Activated CD4-positive, alpha-beta T cell treated with anti-CD3 and anti-CD28 coated beads, Interleukin-2, amount 50 U/mL, for 48 hours (primary cell): ENCODE measurements at places on chromosomes 1 and 21.

DNA sequence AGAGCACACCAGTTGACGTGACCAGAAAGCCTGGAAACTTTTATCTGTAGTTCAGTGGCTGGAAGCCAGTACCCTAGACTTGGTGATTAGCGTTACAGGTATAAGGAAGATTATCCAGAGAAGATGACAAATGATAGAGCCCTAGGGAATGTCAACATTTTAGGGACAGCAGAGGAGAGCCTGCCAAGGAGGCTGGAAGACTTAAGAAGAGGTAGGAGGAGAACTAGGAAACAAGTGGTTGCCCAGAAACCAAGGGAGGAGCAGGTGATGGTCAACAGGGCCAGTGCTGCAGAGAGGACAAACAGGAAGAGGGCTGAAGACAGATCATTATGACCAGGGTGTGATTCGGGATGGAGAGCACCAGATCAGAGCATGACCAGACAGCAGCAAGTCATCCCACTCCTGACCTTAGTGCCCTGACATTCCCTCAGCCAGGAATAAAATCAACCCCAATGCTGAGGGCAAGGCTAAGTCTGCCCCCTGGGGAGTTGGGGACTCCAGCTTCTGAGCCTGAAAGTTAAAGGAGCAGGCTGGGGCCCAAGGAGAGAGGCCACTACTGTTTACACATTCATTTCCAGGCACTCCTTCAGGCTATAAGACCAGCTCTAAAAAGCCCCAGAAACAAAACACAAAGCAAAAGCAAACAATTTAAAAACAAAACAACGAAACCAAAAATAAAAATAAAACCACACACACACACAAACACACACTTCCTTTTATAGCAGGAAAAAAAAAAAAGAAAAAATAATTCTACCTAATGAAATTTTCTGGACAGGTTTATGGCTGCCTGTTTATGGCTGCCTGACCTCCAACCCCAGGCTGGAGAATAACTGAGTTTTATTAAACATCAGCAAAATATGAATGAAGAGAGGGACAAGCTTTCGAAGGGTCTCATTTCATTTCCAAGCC, 48.6 kb upstream of the LRRC52 start:
- DNase-seq = no peak

GRCh38 chr1:77632216-77632615, 50.2 kb downstream of the ZZZ3 start:
- no peak for DNase-seq

DNA sequence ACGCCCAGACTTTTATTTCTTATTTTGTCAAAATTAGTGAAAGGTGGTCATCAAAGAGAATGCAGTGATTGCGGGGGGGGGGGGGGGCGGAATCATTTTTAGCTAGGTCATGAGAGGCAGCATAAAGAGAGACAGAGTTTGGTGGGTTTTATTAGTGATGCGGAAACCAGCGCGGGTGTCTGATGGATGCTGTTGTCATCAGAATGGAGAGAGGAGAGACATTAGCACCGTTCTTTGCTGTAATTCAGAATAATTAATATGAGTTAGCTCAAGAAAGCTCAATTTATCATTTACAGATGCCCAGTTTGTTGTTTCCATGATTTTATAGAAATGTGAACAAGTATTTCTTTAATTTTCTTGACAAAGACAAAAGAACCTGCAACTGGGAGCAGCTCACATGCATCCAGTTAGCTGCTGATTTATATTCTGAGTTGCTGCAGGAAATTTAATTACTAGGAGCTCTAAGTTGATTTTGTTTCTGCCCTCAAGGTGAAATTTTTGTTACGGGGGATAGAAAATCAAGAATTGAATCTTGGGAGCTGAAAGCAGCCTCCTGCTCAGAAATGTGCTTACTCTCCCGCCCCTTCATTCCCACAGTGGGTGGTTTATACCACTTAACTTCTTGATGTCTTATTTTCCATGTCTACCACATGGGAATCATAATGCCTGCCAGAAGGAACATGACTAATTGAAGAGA, 133.4 kb upstream of the MAP1LC3C start:
- no peak for DNase-seq

- DNase-seq = no peak
These were observed 96.2 kb downstream of the LAMC2 start for GRCh38 chr1:183282101-183282855.

- DNase-seq = no peak
These were observed 1.2 kb upstream of the HSPB7 start for GRCh38 chr1:16018749-16019643.

- no peak for DNase-seq
These were observed 20.6 kb upstream of the KIF26B start for GRCh38 chr1:245133995-245134715.

DNA sequence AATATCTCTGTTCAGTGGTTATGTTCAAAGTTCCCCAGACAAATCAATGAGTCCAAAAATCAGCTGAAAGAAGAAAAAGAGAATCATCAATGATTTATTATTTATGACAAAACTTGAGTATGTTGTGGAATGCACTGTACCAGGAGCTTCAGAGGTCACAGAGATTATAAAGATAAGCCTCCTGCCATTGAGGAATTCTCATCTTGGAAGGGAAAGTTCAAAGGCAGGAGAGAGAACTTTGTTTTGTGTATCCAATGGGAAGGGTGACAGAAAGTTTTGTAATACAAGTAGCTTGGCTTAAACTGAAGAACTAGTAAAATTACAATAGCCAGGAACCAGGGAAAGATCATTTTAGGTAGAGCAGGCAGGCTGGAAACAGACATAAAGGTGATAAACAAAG, 367.7 kb downstream of the VAV3 start:
- no peak for DNase-seq

DNA sequence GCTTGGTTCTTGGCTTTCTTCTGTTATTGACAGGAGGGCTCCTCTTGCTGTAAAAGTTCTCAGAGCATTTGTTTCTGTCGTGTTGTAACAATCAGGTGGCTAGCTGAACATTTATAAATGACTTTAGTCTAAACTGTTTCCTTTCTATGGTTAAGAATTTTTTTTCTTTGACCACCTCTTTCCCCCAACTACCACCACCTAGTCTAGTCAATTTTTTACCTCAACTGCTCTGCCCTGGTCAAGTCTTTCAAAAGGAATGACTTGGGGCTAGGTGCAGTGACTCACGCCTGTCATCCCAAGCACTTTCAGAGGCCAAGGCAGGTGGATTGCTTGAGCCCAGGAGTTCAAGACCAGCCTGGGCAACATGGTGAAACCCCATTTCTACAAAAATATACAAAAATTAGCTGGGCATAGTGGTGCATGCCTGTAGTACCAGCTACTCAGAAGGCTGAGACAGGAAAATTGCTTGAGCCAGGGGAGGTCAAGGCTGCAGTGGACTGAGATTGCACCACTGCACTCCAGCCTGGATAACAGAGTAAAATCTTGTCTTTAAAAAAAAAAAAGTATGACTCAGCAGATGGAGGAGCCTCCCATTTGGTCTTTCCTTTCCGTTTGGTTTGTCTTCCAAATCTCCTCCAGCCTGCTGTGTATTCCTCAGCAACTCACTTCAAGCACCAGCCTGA, 40.7 kb downstream of the MAP3K21 start:
- DNase-seq = no peak

- DNase-seq = no peak
These were observed 994 bp downstream of the RO60 start for GRCh38 chr1:193060406-193060805.

- DNase-seq = no peak
These were observed 10.2 kb downstream of the SPSB1 start for GRCh38 chr1:9302745-9303524.

- DNase-seq = no peak
These were observed 25.6 kb downstream of the RNF187 start for GRCh38 chr1:228512781-228513198.

GRCh38 chr1:155207806-155208540, at the start of gene THBS3:
Gene THBS3 (minus strand): TSS chr1:155207897. CDS start chr1:155207876, 21 bp downstream.
- no peak for DNase-seq

GRCh38 chr1:234941321-234942011, 187.2 kb downstream of the TOMM20 start:
- DNase-seq = peak; percentile 2

DNA sequence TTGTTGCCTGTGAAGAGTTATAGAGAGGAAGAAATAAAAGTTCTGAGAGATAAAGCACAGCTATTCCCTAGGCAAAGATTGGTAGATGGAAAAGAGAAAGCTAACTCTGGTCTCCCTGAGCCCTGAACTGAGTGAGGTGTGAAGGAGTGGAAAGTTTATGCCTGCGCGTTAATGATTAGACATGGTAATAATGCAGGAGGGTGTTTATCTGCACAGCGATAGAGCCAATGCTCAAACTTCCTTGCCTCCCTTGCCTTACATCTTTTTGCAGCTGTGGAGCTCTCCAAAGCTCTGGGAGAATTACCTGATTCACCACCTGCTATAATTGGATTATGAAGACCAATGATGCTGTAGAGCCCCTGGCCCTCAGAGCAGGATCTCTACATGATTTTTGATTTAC, 32.8 kb upstream of the CHRM3 start:
- no peak for DNase-seq

DNA sequence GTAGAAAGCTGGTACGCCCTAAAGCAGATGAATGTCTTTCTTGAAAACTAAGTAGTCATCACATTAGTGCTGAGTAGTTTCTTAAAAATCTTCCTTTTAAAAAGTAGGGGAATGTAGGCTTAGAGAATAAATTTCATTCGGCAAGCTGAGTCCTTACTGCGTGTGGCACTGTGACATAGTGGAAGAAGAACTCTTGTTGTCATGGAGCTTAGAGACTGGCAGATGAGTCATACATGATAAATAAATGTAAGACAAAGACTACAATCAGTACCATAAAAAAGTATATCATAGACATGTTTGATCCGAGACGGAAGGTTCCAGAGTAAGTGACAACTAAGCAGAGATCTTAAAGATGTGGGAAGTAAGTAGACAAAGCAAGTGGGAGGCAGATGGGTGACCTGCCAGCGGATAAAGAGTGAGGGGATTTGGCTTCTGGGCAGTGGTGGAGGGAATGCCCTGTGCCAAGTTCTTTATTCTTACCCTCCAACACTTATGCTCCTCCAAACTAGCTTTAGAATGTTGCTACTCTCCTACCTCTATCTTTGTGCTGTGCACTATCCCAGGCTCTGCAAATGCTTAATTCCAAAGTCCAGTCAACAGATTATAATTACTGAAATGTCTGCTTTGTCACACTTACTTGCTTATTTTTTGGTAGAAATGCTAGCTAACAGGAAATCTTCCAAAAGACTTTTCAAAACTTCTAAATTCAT, 608.5 kb upstream of the USP24 start:
- DNase-seq = no peak

DNA sequence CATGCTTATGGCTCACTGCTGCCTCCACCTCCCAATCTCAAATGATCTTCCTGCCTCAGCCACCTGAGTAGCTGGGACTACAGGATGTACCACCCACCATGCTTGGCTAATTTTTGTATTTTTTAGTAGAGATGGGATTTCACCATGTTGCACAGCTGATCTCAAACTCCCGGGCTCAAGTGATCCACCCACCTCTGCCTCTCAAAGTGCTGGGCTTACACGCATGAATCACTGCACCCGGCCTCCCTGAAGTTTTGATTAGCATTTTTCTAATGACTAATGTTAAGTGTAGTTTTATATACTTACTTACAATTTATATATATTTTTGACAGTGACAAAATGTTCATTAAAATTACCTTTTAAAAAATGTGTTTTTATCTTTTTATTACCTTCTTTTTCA, 41.1 kb downstream of the ZNF678 start:
- DNase-seq = no peak

GRCh38 chr1:83964153-83964552, 34.8 kb downstream of the TTLL7 start:
- no peak for DNase-seq

- DNase-seq = no peak
These were observed 105.2 kb downstream of the PCP4 start for GRCh38 chr21:39972471-39972870.

DNA sequence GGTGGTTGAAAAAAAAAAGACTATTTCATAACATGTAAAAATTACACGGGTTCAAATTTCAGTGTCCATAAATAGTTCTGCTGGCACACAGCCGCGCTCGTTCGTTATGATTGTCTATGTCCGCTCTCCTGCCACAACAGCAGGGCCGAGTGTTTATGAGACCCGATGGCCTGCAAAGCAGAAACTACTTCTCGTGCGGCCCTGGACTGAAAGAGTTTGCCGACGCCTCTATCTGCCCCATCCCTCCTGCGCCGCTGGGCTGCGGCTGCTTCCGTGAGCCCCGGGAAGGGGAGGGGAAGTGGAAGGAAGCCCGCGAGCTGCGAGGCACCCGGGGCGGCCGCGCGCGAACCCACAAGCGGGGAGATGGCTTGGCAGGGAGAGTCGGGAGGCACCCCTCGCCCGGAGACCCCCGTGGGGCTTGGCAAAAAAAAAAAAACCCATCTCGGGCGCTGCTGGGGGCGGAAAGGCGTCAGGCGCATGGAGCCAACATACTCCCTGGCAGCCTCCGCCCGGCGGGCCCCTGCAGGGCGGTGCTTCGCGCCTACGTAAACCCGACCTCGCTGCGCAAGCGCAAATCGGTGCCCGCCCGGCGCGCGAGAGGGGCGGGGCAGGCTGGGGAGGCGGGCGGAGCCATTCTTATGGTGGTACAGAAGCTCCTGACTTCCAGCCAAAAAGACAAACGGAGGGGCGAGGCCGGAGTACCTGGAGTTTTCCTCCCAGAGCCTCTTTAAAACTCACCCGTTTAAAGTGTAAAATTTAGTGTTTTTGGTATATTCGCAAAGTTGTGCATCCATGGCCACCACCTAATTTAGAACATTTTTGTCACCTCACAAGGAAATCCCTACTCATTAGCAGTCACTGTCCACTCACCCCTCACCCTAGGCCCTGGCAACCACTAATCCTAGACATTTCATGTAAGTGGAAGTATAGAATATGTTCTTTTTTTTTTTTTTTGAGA, 8.3 kb downstream of the SLC27A3 start:
- DNase-seq = peak; percentile 90

GRCh38 chr1:91693557-91693956, 192.4 kb downstream of the TGFBR3 start:
- DNase-seq = no peak

DNA sequence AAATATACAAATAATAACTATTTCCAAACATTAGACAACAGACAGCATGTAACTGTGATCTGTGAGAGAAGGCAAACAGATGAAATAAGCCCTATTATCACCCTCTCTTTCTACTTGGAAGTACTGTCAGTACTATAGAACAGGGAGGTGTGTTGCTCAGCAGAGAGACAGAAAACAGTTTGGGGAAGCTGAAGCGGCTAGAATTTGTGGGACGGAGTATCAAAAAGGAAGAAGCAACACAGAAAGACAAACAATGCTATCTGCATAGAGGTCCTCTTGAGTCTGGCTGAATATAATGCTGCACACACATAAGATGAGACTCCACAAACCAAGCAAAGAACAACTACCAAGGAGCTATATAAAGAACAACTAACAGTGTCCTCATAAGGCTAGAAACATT, 59.4 kb downstream of the ZZZ3 start:
- DNase-seq = no peak
